Activated CD4-positive, alpha-beta memory T cell treated with anti-CD3 and anti-CD28 coated beads for 36 hours (primary cell): ENCODE measurements at places on chromosomes 13 and 19. TPM values are rescaled to one million over a fixed set of nuclear protein-coding genes. Genes with fewer than 3 reads are reported as not detected.

DNA sequence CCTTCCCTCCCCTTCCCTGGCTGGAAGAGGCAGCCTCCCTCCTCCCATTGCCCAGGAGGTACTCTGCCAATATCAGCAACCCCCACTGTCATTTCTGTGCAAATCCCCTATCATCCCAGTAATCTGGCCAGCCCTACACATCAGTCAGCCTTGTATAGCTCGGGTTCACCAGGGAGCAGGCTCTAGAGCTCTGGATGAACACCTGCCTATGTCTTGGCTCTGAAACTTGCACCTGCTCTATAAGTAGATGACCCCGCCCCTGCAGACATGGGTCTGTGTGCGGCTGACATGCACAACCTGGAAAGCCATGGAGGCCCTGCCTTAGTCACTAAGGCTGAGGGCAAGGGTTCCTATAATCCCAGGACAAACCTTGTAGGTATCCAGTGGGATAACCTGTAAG is 1042.9 kb downstream of the UQCRFS1 start:
- H3K4me3 ChIP-seq, result no peak overlapping the region
- H3K36me3 ChIP-seq, result no peaks in the 10 kb centered on the region
- no peak overlapping the region for H3K27ac ChIP-seq
- H3K4me1 ChIP-seq, result no peaks in the 10 kb centered on the region

DNA sequence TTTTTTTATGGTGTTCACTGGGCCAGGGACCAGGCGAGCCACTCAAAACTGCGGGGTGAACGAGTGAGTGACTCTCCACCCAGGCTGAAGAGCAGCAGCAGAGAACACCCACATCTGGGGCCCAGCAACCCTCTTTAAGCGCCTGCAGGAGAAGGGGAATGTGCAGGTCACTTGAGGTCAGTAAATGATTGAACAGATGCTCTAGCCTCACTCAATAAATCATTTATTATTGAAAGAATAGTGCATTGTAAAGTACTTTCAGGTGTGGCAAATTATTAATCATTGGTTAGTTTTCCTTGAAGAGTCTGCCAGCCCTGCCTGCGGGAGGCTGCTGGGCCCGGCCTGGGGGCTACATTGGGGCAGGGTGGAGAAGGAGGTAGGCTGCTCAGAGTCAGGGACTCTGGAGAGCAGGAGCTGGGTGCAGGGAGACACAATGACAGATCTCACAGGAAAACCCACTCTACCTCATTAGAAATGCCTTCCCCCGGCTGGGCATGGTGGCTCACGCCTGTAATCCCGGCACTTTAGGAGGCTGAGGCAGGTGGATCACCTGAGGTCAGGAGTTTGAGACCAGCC is 42.5 kb downstream of the ABCC4 start:
- H3K27ac ChIP-seq, result no peak overlapping the region
- H3K4me3 ChIP-seq, result no peak overlapping the region
- no peaks in the 10 kb centered on the region for H3K27me3 ChIP-seq
- H3K36me3 ChIP-seq, result peaks cover 15% of the 10 kb centered on the region
- H3K4me1 ChIP-seq, result peaks cover 2% of the 10 kb centered on the region
- no peak for DNase-seq

DNA sequence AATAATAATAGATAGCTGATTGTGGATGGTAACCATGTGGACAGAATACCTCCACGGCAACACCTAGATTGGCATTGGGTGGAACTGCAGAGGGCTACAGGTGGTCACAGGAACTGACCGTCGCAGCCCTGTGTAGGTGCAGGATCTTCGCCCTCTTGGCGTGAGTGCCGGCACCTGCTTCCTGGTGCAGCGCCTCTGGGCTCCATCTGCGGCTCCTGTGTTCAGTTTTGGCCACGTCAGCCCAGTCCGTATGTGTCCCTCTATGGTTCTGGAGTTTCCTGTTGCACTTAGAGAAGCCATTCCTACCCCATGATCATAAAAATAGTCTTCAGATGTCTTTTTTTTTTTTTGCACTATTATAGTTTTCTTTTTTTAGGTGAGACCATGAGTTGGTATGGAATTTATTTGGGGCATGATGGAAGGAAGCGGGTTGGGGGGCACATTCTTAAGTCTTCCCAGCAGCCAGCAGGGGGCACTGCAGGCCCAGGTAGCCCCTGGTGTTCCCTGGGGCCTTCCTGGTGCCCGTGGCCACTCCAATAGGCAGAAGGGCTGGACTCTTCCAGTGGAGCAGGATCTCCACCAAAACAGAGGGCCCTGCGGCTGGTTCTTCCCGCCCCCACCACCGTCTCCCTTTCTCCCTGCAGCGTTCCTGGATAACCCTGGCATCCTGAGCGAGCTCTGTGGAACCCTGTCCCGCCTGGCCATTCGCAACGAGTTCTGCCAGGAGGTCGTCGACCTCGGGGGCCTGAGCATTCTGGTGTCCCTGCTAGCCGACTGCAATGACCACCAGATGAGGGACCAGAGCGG is 10.1 kb upstream of the SLC25A42 start:
- H3K36me3 ChIP-seq, result peaks cover 28% of the 10 kb centered on the region
- H3K27me3 ChIP-seq, result no peaks in the 10 kb centered on the region
- DNase-seq, result peak; percentile 58
- no peaks in the 10 kb centered on the region for H3K4me1 ChIP-seq
- H3K4me3 ChIP-seq, result no peak overlapping the region

DNA sequence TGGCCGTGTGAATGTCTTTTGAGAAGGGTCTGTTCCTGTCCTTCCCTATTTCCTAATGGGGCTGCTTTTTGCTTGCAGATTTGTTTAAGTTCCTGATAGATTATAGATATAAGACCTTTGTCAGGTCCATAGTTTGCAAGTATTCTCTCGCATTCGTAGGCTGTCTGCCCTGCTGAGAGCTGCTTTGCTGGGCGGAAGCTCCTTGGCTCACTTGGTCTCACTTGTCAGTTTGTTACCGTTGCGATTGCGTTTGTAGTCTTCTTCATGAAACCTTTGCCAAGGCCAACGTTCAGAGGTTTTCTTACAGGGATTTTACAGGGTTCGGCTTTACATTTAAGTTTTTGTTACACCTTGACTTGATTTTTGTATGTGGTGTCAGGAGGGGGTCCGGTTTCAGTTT is 44.0 kb upstream of the TFDP1 start:
- H3K27ac ChIP-seq, result no peak overlapping the region
- no peak overlapping the region for H3K4me3 ChIP-seq
- H3K4me1 ChIP-seq, result peaks cover 2% of the 10 kb centered on the region

DNA sequence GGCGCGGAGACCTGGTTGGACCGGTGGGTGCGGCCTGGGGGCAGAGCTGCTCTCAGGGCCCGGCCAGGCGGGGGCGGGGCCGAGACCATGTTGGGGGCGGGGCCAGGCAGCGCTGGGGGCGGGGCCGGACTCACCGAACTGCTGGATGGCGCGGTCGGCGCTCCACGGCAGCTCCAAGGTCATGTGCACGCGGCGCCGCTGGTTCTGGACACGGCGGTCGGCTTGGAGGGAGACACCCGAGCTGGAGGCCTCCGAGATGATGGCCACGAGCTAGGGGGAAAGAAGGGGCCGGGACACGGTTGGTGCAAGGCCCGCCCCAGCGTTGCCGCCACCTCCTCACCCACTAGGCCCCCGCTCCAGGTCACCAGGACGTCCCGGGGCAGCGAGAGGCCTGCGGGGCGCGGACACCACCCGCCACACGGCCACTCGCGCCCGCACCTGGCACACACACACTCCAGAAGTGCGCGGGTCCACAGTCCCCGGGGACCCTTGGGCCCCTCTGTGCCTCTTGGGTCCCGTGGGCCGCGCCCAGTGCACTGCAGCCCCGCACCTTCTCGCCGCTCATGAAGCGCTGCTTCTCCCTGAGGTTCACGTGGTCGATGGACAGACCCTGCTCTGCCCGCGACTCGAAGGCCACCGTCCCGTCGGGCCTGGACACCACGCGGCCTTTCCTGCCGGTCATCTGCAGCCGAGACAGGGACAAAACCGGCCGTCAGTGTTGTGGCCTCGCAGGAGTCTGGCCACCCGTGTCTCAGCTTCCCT is 8.7 kb downstream of the GPX4 start:
- H3K4me3 ChIP-seq, result no peak overlapping the region
- H3K36me3 ChIP-seq, result peaks cover 14% of the 10 kb centered on the region
- no peak overlapping the region for H3K27ac ChIP-seq

STK24 gene
- total RNA-seq, result 176 TPM

CARM1 gene
- 75.0 TPM for total RNA-seq

MYH14 gene
- not detected for total RNA-seq

FLT1 gene
- total RNA-seq, result 17.2 TPM

TEX26 gene
- not detected for total RNA-seq

LILRA1 gene
- total RNA-seq, result not detected

CILP2 gene
- total RNA-seq, result 0.44 TPM

IGFL3 gene
- not detected for total RNA-seq

TUBA3C gene
- not detected for total RNA-seq

ZNF749 gene
- 9.3 TPM for total RNA-seq

ATXN8OS gene
- not detected for total RNA-seq
